GM23248 (cell line): ENCODE measurements at places on chromosomes 6 and 20.

DNA sequence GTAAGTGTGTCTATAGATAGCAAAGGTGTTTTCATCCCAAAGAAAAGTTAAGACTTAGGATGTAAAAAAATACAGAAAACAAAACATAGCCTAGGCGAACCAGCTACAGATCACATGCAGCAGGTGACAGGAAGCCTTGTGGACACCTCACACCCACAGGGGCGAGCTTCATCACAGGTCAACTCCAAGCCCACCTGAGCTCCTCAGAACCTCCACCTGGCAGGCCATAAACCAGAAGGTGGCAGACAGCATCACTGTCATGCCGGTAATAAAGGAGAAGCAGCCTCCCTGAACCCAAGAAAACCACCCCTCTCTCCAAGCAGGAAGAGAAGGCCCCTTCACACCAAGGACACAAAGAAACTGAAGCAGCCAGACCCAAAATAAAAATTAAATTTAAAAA is 1.0 kb downstream of the RALGAPA2 start:
- DNase-seq, result no peak

DNA sequence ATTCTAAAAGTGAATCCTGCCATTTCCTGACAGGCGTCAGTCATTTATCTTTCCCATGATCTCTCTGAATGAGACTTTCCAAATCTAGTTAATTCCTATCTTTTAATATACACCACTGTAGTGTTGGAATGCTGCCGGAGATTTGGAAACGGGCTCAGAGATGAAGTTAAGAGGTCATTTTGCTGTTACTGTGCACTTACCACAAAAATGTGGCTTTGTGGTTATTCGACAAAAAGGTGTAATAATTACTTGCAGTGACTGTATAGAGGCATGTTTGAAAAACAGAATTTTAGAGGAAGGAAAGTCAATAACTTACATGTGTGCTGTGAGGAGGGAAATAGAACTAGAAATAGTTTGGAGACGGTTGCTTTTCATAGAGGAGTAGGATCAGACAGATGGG is 460.2 kb upstream of the BTBD3 start:
- DNase-seq, result peak; percentile 9

GRCh38 chr6:157229132-157229618 is 94.1 kb downstream of the TMEM242 start:
- DNase-seq, result no peak

GRCh38 chr6:36337814-36338213 is 1.1 kb upstream of the BNIP5 start:
- no peak for DNase-seq

DNA sequence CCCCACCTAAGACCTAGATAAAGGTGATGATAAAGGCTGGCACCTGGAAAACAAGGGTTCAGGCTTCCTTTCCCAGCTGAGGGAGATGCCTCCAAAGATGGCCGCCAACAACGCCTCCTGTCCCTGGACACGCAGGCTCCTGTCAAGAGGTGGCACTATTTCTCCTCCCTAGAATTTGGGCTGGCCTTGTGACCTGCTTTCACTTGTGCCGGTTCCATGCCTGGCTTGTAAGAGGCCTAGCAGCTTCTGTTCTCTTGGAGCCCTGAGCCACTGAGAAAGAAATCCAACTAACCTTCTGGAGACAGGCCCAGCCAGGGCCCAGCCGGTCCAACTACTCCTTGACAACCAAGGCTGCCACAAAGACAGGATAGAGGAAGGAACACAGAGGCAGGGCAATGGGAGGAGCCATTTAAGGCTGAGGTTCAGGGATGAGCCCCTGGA is 60.2 kb upstream of the RALY start:
- peak; percentile 89 for DNase-seq
